HT1080 (cell line): ENCODE measurements at places on chromosomes 11 and 22. TPM values are rescaled to one million over a fixed set of nuclear protein-coding genes. Genes with fewer than 3 reads are reported as not detected.
A peak's percentile ranks its signal among the peaks of the same experiment; 100 is the strongest.

DNA sequence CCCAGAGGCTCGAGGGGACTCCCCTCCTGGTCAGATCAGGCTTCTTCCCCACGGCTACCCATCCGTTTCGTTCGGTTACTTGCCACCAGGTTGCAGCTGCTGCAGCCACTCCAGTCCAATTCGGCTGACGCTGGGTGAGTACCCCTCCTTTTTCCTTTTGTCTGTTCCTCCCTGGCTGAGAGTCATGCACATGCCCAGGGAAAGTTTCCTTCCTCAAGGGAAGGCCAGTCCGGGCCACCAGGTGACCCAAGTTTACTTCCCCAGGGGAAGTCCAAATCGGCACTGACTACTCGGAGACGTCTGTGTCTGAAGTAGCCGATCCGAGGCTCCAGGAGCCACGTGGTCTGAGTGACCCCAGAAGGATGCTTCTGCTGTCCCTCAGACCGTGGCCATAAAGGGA lies 13.2 kb upstream of the OR56A3 start:
- no peak for DNase-seq

DNA sequence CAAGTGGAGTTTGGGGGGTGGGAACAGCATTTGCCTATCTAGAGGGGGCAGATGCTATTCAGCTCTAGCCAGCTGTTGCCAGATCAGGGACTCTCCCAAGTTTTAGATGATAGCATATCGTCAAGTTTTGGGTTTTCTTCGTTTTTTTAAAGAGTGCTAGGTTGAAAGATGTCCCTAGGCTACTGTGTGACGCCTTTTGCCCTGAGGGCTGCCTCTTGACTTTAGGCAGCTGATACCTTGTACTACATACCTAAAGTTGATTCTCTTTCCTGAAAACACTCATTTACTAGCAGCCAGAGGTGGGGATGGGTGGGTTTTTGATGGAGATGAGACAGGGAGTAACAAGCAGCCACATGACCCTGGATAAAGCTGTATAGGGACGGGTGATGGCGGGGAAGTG lies 87.1 kb downstream of the ABTB2 start:
- no peak for DNase-seq

GRCh38 chr11:10878408-10879214 lies 20.8 kb upstream of the ZBED5 start:
- DNase-seq: peak; percentile 63

DNA sequence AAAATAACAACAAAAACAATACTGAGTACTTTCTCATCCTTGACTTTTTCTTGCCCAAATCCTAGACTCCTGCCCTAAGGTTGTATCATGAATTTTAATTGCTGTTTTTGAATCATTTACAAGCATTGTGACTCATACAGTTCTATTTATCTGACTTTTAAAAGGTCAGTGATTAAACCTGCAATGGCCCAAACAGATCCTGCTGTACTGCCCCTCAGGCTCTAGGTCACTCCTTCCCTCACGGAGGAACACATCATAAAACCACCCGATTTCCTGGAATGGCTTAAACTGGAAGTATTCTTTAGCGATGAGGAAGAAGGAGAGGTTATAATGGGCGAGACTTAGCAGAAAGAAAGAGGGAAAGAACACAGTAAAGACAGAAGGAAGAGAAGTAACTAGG lies 12.3 kb downstream of the ARFGAP3 start:
- DNase-seq: no peak

DNA sequence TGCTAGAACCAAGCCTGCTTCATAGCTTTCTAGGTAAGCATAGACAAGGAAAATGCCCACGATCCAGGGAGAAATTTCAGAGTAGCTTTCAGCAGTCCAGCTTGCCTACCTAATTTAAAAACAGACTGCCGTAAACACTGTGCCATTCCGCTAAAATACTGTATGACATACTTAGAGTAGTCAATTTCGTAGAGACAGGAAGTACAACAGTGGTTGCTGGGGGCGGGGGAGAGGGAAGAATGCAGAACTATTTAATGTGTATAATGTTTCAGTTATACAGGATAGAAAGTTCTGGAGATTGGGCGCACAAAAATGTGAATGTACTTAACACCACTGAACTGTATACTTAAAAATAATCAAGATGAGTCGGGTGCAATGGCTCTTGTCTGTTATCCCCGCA lies 56.7 kb downstream of the C11orf58 start:
- DNase-seq: no peak

Gene MUC6
- not detected in 2 replicates for total RNA-seq

Gene ADAMTS15
- total RNA-seq: 0.03 and 0.08 TPM in 2 replicates

Gene GGT5
- not detected in 2 replicates for total RNA-seq
